Activated T-helper 1 cell treated with anti-CD3 and anti-CD28 coated beads, Interleukin-2, amount 50 U/mL, for 16 hours (primary cell): ENCODE measurements at places on chromosomes 4 and X.

DNA sequence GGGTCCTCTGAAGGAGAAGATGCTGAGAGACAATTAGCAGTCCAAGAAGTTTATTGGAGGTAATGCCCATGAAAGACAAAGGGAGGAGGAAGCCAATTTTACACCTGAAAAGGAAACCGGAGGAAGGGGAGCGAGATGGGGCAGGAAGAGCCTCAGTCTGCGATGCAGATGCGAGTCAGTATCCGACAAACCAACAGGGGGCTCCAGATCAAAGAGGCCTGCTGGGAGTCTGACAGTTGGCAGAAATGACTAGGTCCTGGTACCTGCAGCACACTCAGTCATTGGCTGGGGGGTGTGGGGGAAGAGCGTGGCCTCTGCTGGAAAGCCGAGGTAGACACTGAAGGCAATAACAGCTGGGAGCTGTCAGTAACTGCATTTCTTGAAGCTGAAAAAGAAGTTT lies 231.1 kb upstream of the CENPE start:
- no peak for DNase-seq

DNA sequence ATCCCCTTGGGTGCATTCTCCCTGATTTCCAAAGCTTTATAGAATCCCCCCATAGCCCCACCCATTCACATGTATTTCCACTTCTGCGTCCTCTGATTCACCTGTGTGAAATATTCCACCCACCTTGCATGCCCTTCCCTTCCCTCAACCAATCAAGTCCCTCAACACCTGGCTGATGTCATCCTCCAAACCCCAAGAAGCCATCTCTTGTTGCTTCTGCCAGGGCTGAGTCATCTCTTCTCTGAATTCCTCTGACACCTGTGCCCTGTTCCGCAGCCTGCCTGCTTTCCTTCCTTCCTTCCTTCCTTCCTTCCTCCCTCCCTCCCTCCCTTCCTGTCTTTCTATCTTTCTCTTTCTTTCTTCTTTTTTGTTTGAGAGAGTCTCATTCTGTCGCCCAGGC lies 9.9 kb downstream of the CRMP1 start:
- DNase-seq = no peak

GRCh38 chr4:1336088-1336491 lies 10.9 kb upstream of the UVSSA start:
- DNase-seq = no peak

DNA sequence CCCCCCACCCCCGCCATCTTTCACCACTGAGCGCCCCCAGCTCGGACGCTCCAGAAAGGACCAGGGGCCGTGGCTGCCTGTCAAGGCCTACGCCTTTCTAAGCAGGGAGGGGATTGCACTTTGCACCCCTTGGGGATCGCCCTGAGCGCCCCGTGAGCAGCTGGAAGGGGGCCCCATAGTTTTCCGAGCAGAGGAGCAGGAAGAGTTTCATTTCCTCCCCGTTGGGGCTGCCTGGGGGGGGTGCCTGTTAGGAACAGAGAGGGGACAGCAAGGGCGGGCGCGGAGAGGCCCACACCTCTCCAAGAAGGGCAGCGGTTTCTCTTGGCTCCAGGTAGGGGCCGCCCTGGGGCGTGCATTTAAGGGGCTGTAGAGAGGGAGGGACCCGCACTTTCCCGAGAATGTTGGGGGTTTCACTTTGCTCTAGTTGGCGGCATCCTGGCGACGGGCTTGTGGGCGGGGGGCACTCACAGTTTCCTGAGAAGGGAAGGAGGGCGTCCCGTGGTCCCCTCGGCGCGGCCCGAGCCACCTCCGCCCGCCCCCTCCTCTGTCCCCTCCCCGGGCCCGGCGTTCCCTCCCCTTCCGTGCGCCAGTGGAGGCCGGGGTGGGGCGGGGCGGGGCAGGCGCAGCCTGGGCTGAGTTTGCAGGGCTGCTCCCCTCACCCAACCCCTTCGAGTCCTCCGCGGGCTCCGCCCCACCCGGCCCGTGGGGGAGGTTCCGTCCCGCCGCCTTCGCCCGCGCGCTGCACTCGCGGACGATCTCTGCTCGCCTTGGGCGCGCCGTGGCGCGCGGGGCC lies 82.3 kb upstream of the CD99 start:
- DNase-seq = peak; percentile 71

- DNase-seq = no peak
Measured at GRCh38 chr4:38831653-38832052, 25.0 kb downstream of the TLR6 start.

DNA sequence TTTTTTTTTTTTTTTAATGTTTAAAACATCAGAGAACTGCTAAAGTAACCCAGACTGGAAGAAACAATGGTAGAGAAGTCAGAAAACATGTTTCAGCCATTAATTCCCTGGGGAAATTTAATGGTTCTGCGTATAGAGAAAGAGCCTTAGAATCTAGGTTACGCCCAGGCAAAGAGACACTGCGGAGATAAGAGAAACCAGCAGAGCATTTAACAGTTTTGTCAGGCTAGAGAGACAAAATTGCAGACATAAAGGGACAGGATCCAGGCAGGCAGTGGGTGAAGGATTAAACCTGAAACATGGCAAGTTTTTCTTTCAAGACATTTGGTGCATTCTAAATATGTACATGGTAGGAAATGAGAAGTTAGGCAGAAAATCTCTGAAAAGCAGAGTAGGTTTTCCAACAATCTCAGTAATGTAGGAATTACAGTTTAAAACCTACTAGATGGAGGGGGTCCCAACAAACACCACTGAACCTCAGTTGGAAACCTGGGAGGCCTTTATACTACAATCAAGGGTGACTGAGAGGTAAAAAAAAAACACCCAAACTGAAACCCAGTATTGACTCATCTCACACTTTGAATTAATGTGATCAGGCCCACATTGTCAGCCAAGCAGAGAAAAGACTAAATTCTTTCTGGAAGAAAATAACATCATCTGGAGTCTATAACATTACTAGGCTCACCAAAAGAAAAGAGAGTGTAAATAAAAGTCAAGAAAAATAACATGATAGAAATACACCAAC lies 254.2 kb upstream of the NWD2 start:
- no peak for DNase-seq

- no peak for DNase-seq
Measured at GRCh38 chr4:113327494-113327893, 278.0 kb downstream of the ANK2 start.

DNA sequence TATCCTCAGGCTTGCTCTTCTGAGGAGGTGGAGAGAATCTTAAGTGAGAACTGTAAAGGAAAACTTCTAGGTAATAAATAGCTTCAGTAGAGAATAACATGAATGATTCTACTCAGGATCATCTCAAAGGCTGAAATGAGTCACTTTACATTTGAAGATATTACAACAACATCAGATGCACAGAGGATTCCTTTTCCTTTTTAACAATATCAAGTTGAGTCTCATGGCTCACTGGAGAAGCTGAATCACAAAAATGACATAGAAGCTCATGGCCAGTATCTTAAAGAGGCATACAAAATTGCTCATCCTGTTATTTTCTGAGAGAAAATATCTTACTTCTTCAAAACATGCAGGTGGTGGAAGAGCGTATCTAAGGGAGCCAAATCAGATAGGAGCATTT lies 72.5 kb upstream of the EMCN start:
- no peak for DNase-seq
